Epithelial cell of alveolus of lung (primary cell): ENCODE measurements at places on chromosomes 6 and 20. TPM values are rescaled to one million over a fixed set of nuclear protein-coding genes. Genes with fewer than 3 reads are reported as not detected.

The ZSWIM3 gene
- 4.1 and 4.2 TPM in 2 replicates for total RNA-seq

The SIRPD gene
- total RNA-seq: not detected in 2 replicates

The FERMT1 gene
- total RNA-seq: 0.88 and 13.2 TPM in 2 replicates

The FAM83C gene
- not detected in 2 replicates for total RNA-seq

The ASXL1 gene
- 18.7 and 40.4 TPM in 2 replicates for total RNA-seq

The PDYN gene
- total RNA-seq: not detected in 2 replicates

The PPP1R14C gene
- 1.8 TPM in 1 of 2 replicates, not detected in the other for total RNA-seq

The KPNA5 gene
- total RNA-seq: 3.1 and 9.3 TPM in 2 replicates

The KHDC1 gene
- 3.5 and 4.2 TPM in 2 replicates for total RNA-seq

The RIMS4 gene
- total RNA-seq: not detected in 2 replicates

The HLA-DQA1 gene
- total RNA-seq: not detected in 2 replicates

The HIVEP2 gene
- 10.7 and 14.8 TPM in 2 replicates for total RNA-seq

The BANF2 gene
- not detected in 2 replicates for total RNA-seq

The TRAPPC3L gene
- not detected in 2 replicates for total RNA-seq

The RCAN2 gene
- 5.3 and 5.9 TPM in 2 replicates for total RNA-seq

The TMEM244 gene
- total RNA-seq: not detected in 2 replicates

The CABLES2 gene
- total RNA-seq: 3.0 and 3.7 TPM in 2 replicates

The CST2 gene
- total RNA-seq: 0.56 TPM in 1 of 2 replicates, not detected in the other

The TP53TG5 gene
- not detected in 2 replicates for total RNA-seq

The SAMD5 gene
- total RNA-seq: 0.65 and 1.9 TPM in 2 replicates

The PTGIS gene
- 3.6 and 6.3 TPM in 2 replicates for total RNA-seq

The PIM1 gene
- total RNA-seq: 29.9 and 45.4 TPM in 2 replicates

The SLC17A9 gene
- 3.0 and 17.1 TPM in 2 replicates for total RNA-seq

The FAM50B gene
- 10.1 and 11.3 TPM in 2 replicates for total RNA-seq

The CASS4 gene
- 0.78 and 3.5 TPM in 2 replicates for total RNA-seq

The GCLC gene
- 21.1 and 61.2 TPM in 2 replicates for total RNA-seq

The SSTR4 gene
- not detected in 2 replicates for total RNA-seq

The ENPP5 gene
- 0.56 and 1.0 TPM in 2 replicates for total RNA-seq

The BMP5 gene
- total RNA-seq: 0.13 and 21.6 TPM in 2 replicates

The BIRC7 gene
- total RNA-seq: not detected in 2 replicates

The MAP3K5 gene
- total RNA-seq: 12.2 and 21.2 TPM in 2 replicates

The KIAA0408 gene
- 1.6 and 2.2 TPM in 2 replicates for total RNA-seq

The TTK gene
- 11.4 and 22.0 TPM in 2 replicates for total RNA-seq
